Thoracic aorta (tissue), 2 donors: ENCODE measurements at places on chromosomes 16 and 17.

DNA sequence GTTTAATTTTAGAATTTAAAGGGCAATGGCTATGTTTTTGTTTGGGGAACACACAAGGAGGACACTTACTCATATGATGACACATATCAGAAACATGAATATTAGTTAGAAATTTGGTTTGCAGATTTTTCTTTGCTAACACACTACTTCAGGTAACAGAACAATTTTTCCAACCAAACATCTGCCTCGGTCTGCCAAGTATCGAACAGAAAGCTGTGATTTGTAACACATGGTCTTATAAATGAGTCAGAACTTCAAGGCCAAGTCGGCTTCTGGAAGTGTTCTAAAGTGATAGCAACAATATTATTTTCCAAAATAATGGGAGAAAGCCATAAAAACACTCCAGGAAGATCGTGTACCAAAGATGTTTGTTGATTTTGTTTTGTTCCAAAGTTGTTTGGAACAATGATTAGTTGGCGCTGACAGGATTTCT is 75.9 kb upstream of the PMFBP1 start:
- DNase-seq, result no peak

DNA sequence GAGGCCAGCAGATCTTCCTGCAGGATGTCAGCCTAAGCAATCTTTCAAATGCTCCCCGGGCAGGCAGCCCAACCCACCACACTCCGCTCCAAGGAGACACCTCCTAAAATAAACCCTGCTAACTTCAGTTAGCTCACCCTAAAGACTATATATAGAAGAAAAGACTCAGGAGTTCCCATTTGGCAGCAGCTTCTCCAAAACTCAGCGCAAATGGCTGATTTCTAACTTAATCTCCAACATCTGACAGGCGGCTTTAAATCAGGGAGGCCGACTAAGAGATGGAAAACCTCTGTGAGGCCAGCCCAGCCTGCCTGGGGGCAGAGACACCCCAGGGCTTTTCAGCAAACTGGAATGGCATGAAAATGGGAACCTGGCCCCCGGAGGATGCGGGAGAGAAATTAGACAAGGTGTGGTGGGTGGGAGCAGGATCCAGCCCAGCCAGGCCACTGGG is 91.6 kb downstream of the XYLT1 start:
- no peak for DNase-seq

DNA sequence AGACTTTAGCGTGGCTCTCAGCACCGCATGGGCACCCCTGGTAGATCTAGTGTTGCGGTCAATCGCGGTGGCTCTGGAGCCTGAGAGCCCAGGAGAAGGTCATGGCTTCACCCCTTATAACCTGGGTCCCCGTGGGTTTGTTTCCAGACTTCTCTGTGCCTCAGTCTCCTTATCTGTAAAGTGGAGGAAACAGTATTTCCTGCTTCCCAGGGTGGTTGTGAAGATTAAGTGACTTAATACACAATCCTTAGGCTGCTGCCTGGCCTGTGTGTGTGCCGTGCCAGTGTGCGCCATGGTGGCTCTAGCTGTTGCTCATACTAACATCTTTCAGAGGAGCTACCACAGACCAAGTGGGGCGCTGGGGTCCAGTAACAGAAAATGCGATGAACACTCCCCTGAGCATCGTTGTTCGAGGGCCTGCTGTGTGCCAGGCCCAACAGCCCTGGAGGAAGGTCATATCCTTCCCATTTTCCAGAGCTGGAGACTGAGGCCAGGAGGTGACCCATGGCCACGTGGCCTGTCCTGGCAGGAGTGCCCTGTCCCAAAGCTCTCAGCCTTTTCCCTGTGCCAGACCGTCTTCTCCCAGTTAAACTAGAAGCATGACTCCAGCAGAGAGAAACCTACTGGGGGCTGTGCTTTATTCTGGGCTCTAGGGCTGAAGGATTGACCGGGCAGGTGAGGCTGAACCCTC is 70.1 kb downstream of the CMIP start:
- DNase-seq, result no peak

DNA sequence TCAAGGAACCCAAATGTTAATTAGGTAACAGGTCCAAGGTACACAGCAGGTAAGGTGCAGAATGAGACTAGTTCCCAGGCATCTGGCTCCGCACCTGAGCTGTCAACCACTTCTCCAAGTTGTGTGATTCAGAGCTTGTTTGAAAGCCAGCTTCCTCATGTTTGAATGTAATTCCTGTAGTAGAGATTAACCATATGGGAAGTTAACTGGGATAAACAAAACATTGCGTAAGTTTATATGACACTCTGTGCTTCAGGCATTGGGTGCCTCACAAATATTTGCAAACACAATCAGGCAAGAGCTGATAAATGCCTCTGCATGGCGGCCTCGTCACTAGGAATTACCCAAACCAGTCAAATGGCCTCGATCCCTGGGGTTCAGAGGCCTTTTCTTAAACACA is 27.9 kb upstream of the CPHXL start:
- DNase-seq, result no peak

DNA sequence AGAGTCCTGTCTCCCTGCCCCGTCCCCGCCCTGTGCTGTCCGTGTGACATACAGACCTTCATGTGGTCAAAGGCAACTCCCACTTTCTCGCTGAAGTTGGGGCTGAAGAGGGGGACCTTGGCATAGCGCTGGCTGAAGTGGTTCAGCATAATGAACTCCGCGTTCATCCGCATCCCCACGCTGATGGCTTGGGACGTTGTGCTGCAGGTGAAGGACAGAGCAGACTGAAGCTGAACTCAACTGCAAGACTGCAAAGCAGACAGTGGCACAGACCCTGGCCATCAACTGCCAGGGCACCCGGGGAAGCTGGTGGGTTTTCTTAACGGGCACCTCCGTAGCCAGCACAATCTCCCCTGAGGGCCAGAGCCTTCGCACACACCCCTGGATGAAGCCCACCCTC is 24.2 kb downstream of the ELAC2 start:
- DNase-seq, result no peak

- DNase-seq, result no peak
Measured at GRCh38 chr16:19179546-19180490, 11.8 kb downstream of the SYT17 start.

GRCh38 chr16:10618710-10619209 is 38.4 kb upstream of the EMP2 start:
- DNase-seq, result no peak

DNA sequence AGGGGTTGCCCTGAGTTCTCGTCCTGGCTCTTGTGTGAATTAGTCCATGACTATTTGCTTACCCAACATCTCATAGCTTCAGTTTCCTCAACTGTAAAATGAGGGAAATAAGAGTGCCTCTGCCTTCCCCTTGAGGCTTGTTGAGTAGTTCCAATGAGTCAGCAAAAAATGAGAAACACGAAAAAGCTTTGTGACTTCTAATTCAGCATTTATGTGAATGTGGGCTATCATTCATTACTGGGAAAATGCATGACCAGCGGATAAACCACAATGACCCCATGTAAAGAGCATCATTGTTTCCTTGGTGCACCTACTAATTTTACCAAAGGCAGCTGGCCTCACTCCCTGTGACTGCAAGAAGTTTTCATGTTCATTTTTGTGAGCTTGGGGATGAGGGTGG is 374.6 kb upstream of the HSBP1 start:
- no peak for DNase-seq

DNA sequence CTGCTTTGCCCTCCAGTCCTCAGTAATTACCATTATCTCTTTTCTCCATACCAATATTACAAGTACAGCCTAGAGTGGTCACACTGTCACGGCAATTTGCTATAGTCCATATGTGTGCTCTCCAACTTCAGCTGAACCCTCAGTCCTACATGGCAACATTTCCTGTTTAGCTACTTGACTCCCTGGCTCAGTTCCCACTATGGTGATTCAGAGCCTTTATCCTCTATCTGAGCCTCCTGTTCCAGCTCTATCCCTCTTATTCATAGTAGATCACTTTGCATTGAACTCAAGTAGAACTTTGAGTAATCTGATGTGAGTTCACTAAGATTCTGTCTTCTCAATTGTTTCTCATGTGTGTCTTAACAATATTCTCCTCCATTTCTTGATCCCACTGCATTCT is 43.7 kb upstream of the GOSR1 start:
- no peak for DNase-seq

- no peak for DNase-seq
Measured at GRCh38 chr16:24253192-24253591, 2.9 kb upstream of the CACNG3 start.
